Epithelial cell of esophagus (primary cell): ENCODE measurements at places on chromosomes 12 and 14.

DNA sequence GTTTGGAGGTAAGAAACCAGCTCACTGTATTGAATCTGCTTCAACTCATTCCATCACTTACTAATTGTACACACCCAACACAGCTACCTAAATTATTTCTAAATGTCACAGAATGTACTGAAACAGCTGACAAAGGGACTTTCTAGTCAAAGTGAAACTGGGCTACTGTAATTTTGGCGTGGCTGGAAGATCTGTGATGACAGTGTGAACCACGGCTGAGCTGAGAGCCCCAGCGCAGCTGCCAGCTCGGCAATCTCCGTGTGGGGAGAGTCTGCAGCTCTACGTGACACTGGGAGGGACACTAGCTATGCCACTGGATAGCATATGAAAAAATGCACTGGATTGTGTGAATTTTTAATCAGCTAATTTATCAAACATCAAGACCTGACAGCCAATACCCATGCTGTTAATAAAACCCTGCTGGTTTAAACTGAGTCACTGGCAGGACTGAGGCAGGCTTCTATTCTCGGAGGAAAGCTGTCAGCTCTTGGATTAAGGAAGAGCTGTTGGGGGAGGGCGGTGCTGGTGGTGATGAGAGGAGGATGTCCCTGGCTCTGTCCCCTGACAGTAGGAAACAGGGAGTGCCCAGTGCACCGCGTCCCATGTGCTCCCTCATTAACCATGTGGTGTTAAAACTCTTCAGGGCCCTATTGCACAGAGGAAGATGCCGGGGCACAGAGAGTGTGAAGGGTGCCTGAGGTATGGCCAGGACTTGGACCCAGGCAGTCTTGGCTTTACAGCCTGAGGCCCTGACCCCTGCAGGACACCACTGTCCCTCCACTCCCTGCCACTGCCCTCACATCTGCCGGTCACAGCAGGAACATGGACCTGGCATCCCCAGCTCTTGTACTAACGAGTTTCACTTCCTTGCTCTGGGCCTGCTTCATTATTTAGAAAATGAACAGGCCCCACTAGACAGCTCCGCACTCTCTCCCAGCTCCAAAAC is 13.3 kb downstream of the SLC15A4 start:
- DNase-seq = no peak

DNA sequence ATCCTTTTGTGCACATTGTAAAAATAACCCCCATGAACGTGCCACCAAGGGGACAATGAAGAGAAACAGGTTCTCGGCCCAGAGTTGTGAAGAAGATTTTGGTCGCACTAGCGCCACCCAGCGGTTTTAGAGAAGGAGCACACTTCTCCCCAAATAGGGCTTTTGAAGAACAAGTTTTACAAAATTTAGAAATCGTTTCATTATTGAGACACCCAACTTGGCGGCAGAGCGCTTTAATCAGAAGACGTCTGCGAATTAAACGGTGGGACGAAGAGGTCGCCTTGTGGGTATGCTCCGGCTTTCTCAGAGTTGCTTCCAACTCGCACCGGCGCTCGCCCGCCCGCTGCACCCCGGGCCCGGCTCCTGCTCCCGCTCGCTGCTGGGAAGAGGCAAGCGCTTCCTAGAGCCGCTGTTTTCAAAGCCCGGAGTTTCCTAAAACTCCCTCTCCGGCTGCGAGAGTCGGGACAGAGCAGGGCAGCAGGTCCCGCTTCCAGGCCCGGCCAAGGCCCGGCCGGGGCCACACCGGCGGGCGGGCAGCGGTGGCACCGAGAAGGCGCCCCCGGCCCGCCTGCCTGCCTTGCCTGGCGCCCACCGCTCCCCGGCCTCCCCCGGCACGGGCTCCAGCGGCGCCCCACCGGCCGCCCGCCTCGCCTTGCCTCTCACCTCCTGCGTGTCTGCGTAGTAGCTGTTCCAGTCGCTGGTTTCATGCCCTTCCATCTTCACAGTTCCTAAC is 645 bp downstream of the FOXA1 start:
- DNase-seq = peak; percentile 93

DNA sequence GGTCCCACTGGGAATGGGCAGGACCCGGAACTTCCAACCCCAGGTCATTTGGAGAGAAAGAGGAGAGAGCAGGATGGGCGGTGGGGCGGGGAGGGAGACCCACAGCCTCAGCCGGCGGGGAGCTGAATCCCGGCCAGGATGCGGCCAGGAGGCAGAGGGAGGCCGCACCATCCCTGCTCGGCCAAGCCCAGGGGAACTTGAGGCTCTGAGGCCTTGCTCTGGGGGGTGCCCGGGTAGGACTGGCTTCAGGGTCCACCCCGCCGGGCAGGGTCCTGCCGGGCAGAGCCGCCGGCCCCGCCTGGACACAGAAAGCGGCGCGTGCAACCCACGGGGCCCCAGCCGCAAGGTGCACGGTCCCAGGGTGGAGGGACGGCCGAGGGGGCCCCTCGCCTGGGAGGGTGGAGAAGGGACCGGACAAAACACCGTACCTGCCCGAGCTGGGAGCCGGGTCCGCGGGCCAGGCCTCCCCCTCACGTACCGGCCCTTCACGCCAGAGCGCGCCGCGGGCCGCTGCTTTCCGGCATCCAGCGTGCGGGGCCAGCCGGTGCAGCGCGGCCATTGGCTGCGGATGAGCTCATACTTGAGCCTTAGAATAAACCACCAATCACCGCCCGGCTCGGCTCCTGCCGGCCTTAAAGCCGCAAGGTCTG is at the start of gene RPS6KL1:
Gene RPS6KL1 (minus strand): TSS at position 509 of the 650 bp plus-strand sequence. CDS start 1,719 bp downstream, outside the sequence.
- peak; percentile 85 for DNase-seq

GRCh38 chr12:121798787-121799155 is 5.0 kb upstream of the SETD1B start:
- no peak for DNase-seq

GRCh38 chr12:56657416-56658379 is 11.9 kb upstream of the ATP5F1B start:
- DNase-seq = peak; percentile 58

GRCh38 chr14:49114161-49114893 is 471.9 kb downstream of the RPS29 start:
- no peak for DNase-seq

GRCh38 chr14:54777395-54777794 is 125.2 kb downstream of the GCH1 start:
- no peak for DNase-seq

DNA sequence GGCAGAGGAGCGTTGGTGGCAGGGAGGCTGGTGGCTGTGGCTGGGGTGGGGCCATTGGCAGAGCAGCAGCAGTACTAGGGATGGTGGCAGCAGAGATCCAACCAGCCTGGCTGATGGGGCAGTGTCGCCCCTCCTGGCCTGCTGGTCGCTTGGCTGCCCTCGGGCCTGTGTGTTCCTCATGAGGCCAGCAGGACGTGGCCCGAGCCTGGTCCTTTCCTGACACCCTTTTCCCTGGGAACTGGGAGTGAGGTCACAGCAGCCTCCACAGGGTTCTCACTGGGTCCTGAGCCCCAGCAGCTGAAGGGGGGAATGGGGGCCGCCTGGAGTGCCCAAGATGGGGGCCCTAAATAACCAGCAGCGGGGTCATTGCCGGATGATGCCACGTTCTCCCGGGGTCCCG is 46.1 kb downstream of the KIF26A start:
- no peak for DNase-seq

- peak; percentile 13 for DNase-seq
These were observed 51.4 kb upstream of the GARIN2 start for GRCh38 chr14:67137744-67138371.

DNA sequence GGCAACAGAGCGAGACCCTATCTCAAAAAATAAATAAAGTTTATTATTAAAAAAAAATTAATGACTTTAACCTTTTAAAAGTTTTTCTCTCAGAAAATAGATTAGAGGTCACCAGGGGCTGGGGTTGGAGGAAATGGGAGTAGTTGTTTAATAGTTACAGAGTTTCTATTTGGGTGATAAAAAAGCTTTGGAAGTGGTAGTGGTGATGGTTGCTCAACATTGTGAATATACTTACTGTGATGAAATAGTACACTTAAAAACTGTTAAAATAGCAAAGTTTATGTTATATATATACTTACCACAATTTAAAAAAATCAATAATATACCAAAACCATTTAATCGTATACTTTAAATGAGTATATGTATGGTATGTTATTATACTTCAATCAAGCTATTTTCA is 59.6 kb downstream of the ARL6IP4 start:
- no peak for DNase-seq

- DNase-seq = peak; percentile 21
These were observed 81.3 kb downstream of the SSPN start for GRCh38 chr12:26276709-26277108.

GRCh38 chr12:3974883-3975282 is 101.7 kb upstream of the PARP11 start:
- DNase-seq = no peak

- peak; percentile 23 for DNase-seq
These were observed 7.0 kb downstream of the TAMALIN start for GRCh38 chr12:52013626-52014310.
